ENCODE measurements at places on chromosomes 12 and 14.

DNA sequence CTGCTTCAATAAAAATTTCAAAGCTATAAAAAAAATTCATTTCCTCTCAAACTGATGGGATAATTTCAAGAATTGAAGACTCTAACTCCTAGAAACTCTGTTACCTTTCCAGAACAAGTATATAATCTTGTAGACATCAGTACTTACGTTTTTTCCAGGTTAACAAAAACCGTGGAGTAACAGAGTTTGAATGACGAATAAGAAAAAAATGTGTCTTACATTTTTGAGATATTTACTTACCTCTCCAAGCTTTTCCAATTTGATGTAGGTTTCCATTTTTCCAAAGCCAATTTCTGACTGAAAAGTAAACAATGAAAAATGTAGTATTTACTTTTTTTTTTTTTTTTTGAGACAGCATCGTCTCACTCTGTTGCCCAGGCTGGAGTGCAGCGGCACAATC lies 100.2 kb downstream of the CDK17 start:
- DNase-seq = no peak

DNA sequence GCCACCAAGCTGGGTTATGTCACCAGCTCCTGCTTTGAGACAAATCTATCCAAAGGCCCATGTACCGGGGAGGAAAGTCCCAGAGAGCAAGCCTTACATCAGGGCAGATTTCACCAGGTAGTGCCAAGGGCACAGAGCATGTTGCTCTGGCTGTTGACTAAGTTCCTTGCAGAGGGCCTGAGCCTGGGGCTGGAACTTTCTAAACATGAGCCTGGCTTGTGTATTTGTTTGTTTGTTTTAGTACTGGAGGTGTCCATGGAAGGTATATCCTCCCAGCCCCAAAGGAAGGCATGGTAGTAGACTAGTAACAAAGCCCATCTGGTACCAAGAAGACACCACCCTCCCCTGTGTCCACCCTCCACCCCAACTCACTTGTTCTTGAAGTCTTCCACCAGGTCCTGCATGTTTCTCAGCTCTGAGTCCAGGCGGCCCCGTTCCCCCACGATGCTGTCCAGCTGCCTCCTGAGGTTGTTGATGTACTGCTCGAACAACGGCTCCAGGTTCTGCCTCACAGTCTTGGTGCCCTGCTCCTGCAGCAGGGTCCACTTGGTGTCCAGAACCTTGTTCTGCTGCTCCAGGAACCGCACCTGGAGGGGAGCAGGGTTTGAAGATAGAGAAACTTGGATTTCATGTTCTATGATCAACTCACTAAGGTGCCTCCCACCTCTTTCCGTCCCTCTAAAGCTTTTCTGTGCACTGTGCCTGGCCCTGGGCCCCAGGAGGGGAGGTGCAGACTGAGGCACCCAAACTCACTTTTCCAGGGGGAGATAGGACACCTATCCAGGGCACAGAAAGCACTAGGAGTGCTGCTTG lies 1.4 kb downstream of the KRT5 start:
- DNase-seq = no peak

GRCh38 chr12:89593233-89593632 lies 67.4 kb upstream of the POC1B start:
- no peak for DNase-seq

DNA sequence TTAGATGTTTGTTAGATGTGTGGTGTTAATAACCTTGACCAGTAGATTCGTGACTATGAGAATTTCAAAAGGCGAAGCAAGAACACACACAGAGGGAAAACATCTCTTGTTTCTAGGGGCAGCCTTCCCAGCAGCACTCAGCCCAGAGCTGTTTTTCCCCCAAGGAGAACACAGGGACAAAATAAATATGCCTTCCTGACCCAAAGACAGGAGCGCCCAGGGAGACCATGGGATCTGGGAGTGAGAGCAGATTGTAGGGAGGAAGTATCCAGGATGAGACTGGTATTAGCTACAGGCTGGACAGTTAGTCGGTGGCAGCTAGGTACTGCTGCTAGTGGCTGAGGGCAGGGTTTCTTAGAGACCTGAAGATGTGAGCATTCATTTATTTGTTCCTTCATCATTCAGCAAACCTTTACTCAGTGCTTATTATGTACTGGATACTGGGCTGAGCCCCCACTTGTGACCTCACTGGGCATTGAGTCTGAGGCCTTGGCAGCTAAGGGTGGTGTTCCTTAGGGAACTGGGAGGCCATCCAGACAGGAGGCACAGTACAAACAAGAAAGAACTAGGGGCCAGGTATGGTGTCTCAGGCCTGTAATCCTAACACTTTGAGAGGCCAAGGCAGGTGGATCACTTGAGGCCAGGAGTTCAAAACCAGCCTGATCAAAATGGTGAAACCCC lies 469.8 kb downstream of the ZFP36L1 start:
- no peak for DNase-seq
